ENCODE measurements at places on chromosomes 3 and 15.

GRCh38 chr3:145134738-145135137 lies 1026.2 kb downstream of the PLOD2 start:
- DNase-seq, result no peak

DNA sequence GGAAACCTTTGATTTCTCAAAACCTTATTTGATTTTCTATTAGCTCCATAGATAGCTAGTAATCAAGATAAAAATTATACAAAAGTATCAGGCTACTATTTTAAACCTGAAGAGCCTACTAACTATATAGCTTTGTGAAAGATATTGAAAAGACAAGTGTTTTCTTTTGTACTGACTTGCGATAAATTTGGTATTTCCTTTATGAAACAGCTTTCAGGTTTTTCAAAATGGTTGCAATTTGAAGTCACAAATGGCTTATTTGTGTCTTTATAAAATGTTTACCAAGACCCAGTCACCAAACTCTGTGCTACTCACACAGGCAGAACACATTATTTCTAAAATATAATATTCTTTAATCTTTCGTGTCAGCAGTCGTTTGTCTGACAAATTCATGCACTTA lies 167.5 kb upstream of the ALCAM start:
- no peak for DNase-seq

DNA sequence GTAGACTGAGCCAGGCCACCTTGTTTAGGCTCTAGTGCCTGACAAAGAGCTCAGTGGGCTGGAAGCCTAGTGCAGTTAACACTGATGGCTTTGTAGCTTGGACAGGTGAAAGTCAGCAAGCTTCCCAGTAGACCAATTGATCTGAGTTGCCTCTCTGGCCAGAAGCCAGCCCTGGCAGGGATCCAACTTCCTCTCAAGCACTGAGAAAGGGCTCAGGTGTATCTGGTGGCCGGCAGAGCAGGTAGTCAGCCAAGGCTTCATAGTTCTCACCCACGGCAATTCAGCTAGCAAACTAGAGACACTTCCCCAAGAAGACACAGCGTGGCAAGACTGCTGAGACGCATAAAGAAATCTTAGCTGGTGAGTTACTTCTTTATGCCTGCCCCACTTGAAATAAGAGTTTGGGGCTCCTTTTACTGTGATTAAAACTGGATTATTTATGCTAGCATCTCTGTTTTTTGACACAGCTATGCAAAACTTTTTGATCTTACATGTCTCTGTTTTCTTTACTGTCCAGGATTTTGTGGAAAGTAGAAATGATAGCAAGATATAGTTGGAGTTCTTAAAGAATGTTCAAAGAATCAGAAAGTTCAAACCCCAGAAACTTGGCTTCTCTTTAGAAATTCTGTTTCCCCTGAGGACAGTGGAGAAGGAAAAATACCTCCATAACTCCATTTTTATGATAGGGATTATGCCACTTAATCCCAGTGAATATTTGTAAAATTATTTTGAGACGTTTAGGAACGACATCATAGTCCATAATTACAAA lies 8.4 kb upstream of the CA12 start:
- no peak for DNase-seq

DNA sequence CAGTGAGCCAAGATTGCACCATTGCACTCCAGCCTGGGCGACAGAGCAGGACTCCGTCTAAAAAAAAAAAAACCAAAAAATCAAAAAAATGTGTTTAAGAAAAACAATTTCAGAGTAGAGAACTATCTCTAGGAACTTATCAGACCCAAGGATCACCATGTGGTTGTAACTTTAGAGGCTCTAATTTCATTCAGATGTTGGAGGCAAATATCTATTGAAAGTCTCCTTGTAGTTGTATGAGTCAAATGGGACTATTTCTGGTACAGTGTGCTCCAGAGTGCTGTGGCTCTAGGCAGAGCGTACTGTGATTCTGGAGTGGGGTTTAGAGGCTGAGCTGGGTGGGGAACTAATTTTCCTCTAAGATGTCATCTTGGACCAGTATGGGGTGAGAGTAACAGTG lies 398.7 kb downstream of the SHQ1 start:
- no peak for DNase-seq

DNA sequence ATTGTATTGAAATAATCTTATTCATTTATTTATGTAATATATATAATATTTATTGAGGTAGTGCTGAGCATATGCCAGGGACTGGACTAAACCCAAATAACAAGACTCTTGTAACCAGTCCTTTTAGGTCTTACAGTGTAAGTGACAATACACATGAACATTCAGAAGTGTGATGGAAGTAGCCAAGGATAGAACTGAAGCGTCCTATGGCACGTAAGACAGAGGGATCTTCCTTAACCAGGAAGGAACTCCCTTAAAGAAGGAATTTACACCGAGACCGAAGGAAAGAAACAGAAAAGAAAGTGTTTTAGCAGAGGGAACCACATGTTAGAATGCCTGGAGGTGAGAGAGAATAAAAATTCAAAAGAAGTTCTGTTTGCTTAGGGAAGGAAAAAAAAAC lies 23.6 kb upstream of the CLDN1 start:
- no peak for DNase-seq

DNA sequence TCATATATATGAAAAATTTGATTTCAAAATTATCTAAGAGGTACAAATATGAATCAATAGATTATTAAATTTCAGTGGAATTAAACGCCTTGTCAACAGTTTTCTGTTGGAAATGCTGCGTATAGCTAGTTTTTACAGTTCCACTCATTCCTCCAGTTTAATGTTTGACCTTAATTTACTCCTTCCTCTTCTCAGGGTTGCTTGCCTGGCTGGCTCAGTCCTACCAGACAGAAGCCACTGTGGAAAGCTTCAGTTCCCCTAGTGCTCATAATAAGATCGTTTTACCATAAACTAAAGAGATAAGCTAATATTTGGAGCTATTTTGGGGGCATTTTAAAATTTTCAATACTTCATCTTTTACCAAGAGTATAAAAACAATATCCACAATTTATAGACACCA lies 22.8 kb downstream of the EMC7 start:
- no peak for DNase-seq

DNA sequence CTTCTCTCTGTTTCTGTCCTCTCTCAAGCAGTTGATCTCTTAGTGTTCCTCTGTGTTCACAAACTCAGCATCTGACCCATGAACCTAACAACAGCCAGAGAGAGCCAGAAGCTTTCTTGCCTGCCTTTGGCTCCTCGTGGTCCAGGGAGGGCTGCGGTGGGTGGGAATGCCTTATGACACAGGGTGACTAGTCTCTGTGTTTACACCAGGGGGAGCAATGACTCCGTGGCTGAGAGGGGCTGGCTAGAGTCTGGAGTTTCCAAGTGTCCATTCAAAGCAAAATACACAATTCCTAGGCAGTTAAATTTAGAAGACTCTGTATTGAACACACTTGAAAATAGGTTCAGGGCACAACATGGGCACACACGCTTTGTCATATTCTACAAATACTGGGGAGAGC lies 370.0 kb upstream of the FRG2C start:
- no peak for DNase-seq

GRCh38 chr3:32310918-32311839 lies 72.7 kb downstream of the CMTM8 start:
- DNase-seq, result no peak

DNA sequence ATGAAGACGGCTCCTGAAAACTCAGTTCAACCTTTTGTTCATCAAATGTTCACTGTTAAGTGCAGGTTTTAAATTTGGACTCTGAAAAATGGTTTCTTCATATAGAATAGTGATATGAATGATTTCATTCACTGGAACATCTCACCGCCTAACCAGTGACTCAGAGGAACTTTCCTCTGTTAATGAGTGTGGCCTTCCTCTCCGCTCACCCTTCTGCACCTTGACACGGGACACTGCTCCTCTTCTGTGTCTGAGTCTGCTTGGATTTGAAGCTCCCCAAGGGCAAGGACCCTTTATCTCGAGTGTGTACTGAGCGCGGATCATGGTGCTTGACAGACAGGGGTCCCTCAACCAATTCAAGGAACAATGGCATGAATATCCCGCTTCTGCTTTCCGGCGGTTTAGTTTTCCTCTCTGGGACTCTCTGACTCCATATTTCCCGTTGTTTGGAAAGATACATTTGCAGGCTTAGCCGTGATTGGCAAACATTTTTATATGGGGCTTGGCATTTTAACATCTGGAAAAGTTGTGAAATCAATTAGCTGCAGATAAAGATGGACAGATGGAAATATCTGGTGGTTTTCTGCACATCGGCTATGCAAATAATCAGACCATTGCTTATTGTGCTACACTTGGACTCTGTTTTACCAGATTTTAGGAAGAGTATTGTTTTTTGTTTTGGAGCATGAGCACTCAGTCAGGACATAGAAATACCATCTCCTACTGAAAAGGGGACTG lies 20.9 kb downstream of the KBTBD8 start:
- no peak for DNase-seq

- DNase-seq, result no peak
Observed at GRCh38 chr3:86973440-86973839, 17.5 kb downstream of the VGLL3 start.

DNA sequence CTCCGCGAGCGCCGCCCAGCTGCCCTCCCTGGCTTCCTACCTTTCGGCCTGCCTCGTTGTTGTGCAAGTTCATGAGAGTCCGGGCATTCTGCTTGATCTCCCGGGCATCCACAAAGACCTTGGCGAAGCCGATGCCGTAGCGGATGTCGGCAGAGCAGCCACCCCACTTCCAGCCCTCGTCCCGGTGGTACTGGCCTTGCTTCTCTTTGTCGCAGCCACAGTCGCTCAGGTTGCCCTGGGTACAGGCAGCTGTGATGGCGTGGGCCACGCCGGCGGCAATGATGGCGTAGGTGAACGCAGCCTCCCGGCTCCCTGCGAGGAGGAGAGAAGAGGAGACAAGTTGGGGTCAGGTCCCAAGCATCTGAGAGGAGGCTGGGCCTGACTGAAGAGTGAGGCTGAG lies 25.4 kb downstream of the WNT7A start:
- no peak for DNase-seq

- DNase-seq, result no peak
Observed at GRCh38 chr3:178602856-178603255, 66.6 kb downstream of the KCNMB2 start.

GRCh38 chr3:194828116-194828515 lies 142.4 kb downstream of the FAM43A start:
- no peak for DNase-seq

DNA sequence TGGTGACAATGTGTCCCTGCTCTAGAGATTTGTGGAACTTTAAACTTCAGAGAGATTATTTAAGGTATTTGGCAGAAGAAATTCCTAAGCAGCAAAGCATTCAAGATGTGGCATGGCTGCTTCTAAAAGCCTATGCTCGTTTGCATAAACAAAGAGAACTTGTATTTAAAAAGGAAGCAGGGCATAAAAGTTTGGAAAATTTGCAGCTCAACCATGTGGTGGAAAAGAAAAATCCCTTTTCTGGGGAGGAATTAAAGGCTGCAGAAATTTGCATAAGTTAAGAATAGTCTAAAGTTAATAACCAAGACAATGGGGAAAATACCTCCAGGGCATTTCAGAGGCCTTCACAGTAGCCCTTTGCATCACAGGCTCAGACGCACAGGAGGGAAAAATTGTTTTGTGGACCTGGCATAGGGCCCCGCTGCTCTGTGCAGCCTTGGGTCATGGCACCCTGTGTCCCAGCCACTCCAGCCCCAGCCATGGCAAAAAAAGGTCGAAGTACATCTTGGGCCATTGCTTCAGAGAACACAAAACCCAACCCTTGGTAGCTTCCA lies 1109.1 kb downstream of the OTOL1 start:
- DNase-seq, result no peak

GRCh38 chr3:30269751-30270445 lies 336.5 kb upstream of the TGFBR2 start:
- no peak for DNase-seq

GRCh38 chr3:62723914-62724217 lies 151.3 kb downstream of the CADPS start:
- DNase-seq, result no peak

DNA sequence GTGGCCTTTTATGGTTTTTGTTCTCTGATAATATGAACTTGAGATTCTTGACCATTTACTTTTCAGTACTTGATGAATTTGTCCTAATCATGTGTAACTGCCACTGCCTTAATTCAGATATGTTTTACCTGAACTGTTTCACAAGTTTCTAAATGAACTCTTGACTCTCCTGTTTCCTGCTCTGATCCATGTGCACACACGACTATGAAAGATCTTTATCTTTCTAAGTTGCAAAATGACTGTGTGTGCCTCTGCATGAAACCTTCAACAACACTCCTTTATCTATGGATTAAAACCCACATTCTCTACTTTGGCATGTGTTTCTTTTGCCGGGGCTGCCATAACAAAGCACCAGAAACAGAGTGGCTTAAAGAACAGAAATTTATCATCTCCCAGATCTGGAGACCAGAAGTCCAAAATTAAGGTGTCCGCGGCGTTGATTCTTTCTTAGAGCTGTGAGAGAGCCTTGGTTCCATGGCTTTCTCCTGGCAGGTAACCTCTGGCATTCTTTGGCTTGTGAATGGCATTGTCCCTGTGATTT lies 275.0 kb downstream of the ADAMTSL3 start:
- no peak for DNase-seq

DNA sequence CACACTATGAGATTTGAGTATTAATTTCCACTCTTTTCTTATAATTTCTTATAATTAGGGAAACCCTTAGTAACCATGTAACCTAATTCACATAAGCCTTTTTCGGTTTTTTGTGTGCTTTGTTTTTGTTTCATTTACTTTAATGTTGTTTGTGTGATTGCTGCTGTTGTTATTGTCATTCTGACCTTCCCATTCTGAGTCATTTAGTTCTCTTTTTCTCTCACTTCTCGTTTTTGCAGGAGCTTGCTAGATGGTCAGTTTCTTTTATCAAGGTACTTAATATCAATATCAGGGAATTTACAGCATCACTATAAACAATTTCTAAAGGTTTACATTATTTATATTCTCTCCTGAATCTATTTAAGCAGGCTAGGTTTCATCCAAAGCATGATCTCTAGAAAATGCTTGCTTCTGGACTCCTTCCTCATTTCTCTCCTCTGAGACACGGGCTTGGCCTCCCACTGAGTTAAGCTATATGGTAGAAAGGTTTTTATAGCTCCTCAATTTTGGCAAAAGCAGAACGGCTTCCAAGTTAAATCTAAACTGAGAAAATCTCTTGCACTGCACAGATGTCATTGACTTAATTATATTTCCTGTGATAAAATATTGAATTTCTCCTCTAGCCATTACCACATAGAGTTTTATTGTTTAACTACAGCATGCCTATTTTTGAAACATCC lies 534.2 kb downstream of the NSUN3 start:
- DNase-seq, result no peak

DNA sequence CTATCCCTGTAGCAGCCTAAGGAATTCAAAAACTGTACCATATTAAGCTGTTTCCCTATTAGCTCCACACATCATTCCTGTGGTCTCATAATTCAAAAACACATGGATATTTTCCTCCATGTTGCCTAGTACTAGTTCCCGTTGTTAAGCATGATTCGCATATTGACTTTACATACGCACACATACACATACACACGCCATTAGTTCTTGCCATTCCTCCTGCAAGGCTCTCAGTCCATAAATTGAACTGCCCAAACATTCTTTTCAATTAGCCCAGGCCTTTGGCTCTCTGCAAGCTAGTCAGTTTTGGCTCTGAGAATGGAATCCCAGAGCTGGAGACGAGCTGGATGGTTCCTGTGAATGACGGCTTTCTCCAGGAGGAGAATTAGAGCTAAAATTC lies 57.2 kb upstream of the RAD18 start:
- DNase-seq, result no peak
